ENCODE measurements at places on chromosomes 7 and 10. TPM values are rescaled to one million over a fixed set of nuclear protein-coding genes. Genes with fewer than 3 reads are reported as not detected.

NKX2-3 gene
- not detected for total RNA-seq

DNA sequence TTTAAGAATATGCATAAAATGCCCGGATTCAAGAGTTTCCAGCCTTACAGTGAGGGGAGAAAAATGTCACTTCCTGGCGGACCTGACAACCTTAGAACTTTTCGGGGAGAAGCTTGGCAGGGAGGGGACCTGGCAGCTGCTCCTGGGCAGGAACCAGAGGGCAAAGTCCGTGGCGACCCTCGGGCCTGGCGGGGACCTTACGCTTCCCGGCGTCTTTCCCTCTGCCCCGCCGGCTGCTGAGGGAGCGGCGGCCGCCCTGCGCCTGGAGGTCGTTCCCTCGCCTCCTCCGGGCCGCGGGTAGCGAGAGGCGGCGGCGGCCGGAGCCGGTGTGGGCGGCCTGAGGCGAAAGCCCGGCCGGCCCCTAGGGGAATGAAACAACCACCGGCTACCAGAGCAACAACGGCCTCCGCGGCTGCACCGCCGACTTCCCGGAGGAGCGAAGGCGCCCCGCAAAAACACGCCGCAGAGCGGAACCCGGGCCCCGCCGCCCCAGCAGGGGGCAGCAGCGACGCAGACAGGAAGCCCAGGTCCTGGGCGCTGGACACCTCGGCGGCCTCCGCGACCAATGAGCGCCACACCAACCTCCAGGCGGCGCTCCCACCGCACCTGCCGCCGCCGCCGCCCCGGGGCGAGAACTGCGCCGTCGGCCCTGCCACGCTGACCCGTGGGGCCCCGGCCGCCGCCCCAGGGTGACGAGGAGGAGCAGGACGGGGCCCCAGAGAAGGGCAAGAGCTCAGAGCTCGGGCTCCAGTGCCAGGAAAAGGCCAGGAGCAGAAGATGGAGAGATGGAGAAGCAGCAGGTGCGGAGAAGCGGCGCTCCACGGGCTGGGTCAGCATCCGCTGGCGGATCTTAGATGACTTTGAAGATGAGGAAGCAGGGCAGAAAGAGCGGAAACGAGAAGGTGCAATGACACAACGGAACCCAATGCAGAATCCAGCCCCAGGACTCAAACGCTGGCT lies 10.5 kb upstream of the ACSM6 start:
- DNase-seq = peak; percentile 77
- H3K27me3 ChIP-seq = peaks cover 22% of the 10 kb centered on the region
- H3K27ac ChIP-seq = peak overlapping the region; percentile 22
- H3K4me3 ChIP-seq = peak overlapping the region; percentile 61
- H3K36me3 ChIP-seq = no peaks in the 10 kb centered on the region

- H3K27me3 ChIP-seq = no peaks in the 10 kb centered on the region
- DNase-seq = no peak
- H3K27ac ChIP-seq = no peak overlapping the region
- no peak overlapping the region for H3K4me3 ChIP-seq
These were observed 36.8 kb upstream of the ARMS2 start for GRCh38 chr10:122417667-122418066.

CABCOCO1 gene
- total RNA-seq = not detected

SNCG gene
- total RNA-seq = not detected

DNA sequence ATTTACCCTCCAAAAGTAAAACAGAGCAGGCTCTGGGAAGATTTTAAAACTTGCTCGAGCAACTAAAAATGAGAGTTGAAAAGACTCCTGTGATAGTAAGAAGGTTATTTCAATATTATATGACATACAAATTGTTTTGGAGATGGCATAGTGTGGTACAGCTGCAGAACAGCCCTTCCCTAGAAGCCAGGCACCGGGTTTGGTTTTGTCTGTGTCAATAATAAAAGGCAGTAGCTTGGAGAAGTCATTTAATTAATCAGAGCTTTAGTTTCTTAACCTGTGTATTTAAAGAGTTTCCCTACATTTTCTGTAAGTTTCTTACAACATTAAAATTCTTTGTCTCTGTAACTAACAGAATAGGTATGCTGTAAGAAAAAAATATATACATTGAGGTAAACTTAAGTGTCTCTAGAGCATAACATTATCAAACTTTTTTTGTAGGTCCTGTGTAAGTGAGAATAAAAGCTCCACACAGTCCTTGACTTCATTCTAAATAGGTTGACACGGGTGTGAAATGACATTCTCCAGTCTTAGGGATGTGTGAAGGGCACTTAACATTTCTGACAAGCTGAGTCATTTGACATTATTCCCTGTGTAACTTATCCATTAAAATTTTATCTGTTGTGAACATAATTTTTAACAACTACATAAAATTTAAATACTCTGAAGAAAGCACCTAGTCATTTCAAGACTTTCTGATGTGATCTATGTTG lies 425.0 kb upstream of the ETV1 start:
- H3K4me1 ChIP-seq = no peaks in the 10 kb centered on the region
- H3K4me3 ChIP-seq = no peak overlapping the region
- DNase-seq = no peak
- H3K36me3 ChIP-seq = no peaks in the 10 kb centered on the region
- H3K27ac ChIP-seq = no peak overlapping the region

DNA sequence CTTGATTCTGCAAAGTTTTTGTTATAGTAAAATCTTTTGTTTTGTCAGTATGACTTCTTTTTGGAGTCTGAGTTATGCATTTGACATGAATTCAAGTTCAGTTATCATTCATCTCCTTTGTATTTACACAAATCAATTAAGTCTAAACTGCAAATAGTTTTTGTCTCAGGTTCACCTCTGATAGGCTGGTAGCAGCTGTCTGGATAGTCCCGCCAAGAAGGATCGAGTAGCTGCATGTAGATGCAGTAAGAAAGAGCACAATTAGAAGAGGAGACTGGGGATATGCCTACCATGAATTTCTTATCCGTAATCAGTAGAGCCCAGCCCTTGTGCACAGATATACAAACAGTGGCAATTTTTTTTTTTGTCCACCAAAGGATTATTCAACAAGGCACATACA lies 392.5 kb upstream of the ETV1 start:
- no peaks in the 10 kb centered on the region for H3K27me3 ChIP-seq
- no peak overlapping the region for H3K27ac ChIP-seq
- no peak for DNase-seq
- H3K4me3 ChIP-seq = no peak overlapping the region
- H3K36me3 ChIP-seq = no peaks in the 10 kb centered on the region
- no peaks in the 10 kb centered on the region for H3K4me1 ChIP-seq

- H3K27ac ChIP-seq = peak overlapping the region; percentile 71
- H3K4me3 ChIP-seq = no peak overlapping the region
- peak; percentile 45 for DNase-seq
These were observed 105.6 kb downstream of the APBB1IP start for GRCh38 chr10:26543567-26544306.

ANXA11 gene
- 277 TPM for total RNA-seq

- peaks cover 3% of the 10 kb centered on the region for H3K27me3 ChIP-seq
- H3K4me3 ChIP-seq = no peak overlapping the region
- H3K4me1 ChIP-seq = peaks cover 30% of the 10 kb centered on the region
- H3K36me3 ChIP-seq = peaks cover 23% of the 10 kb centered on the region
These were observed 6.1 kb upstream of the NCAPG2 start for GRCh38 chr7:158710651-158711102.

ADRA2A gene
- total RNA-seq = not detected

PDZD7 gene
- total RNA-seq = 0.50 TPM

- peaks cover 25% of the 10 kb centered on the region for H3K4me1 ChIP-seq
- H3K27ac ChIP-seq = peak overlapping the region; percentile 13
- DNase-seq = no peak
- no peak overlapping the region for H3K4me3 ChIP-seq
- peaks cover 63% of the 10 kb centered on the region for H3K36me3 ChIP-seq
These were observed 87.0 kb downstream of the CDK6 start for GRCh38 chr7:92749327-92749755.

FGFR2 gene
- not detected for total RNA-seq

GRCh38 chr7:45697576-45698136 lies 123.5 kb downstream of the ADCY1 start:
- no peak overlapping the region for H3K27ac ChIP-seq
- no peaks in the 10 kb centered on the region for H3K4me1 ChIP-seq
- no peak overlapping the region for H3K4me3 ChIP-seq
- H3K27me3 ChIP-seq = peaks cover 2% of the 10 kb centered on the region

FAM20C gene
- total RNA-seq = not detected

- H3K4me3 ChIP-seq = no peak overlapping the region
These were observed 109.8 kb downstream of the GLI3 start for GRCh38 chr7:42127232-42127622.

ITGB8 gene
- total RNA-seq = not detected

DNA sequence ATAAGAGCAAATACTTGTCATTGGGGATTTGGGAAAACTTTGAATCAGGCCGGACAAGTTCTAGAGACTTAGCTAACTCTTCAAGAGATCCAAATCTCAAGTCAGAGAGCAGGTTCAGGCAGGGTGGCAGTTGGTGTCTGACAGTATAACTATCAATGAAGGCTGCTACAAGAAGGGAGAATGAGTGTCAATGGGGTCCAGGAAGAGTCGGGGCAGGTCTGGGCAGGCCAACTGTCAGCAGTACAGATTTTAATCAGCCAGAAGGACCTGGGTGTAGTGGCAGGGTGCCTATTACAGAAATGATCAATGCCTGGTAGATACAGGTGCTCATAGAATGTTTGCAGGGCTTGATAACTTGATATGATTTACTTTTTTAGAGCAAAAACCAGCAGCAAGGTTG lies 751.1 kb downstream of the GRM8 start:
- no peaks in the 10 kb centered on the region for H3K27me3 ChIP-seq
- H3K4me3 ChIP-seq = no peak overlapping the region
- no peak overlapping the region for H3K27ac ChIP-seq
- H3K36me3 ChIP-seq = no peaks in the 10 kb centered on the region
- DNase-seq = no peak

DNA sequence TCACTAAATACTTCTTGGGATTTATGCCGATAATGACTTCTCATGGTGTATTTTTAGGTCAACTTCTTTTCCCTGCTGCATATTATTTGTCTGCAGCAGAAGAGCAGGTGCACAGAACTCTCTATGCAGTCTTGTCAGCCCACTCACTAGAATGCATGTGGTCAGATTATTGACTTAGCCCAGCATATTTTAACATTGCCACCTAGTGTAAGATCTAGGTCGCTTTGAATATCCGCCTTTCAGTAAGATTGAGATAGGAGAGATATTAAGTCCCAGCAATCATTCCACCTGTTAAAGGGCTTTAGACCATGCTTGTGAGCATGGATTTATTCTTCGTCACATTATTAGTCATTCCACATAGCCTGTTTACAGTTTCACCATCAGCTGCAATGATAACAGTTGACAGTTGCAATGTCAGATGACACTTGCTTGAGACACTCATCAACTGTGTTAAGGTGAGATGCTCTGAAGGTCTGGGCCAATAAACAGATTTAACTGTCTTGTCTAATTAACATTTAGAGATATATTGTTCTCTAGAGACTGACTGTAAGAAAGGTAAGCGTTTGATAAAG lies 491.7 kb downstream of the ARL4A start:
- DNase-seq = no peak
- H3K4me1 ChIP-seq = no peaks in the 10 kb centered on the region
- H3K36me3 ChIP-seq = no peaks in the 10 kb centered on the region
- H3K27ac ChIP-seq = no peak overlapping the region

DNA sequence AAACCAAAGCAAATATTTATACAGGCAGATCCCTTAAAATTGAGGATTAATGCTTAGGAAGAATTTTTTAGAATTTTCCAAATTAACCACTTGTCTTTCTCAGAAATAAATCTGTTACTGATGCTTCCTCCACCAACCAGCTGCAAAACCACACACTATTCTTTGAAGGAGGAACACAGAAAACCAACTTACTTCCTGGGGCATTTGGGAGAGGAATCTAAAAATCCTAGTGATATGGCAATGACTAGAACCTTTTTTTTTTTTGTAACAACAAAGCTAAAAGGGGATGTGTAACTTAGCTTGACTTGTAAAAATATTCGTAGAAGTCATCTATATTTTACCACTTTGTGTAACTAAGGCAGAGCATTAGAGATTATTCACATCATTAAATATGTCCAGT lies 5.1 kb upstream of the TM9SF3 start:
- no peak overlapping the region for H3K4me3 ChIP-seq
- no peaks in the 10 kb centered on the region for H3K36me3 ChIP-seq
- no peak for DNase-seq
- no peak overlapping the region for H3K27ac ChIP-seq
- peaks cover 13% of the 10 kb centered on the region for H3K4me1 ChIP-seq

DYNC1I1 gene
- not detected for total RNA-seq

DNA sequence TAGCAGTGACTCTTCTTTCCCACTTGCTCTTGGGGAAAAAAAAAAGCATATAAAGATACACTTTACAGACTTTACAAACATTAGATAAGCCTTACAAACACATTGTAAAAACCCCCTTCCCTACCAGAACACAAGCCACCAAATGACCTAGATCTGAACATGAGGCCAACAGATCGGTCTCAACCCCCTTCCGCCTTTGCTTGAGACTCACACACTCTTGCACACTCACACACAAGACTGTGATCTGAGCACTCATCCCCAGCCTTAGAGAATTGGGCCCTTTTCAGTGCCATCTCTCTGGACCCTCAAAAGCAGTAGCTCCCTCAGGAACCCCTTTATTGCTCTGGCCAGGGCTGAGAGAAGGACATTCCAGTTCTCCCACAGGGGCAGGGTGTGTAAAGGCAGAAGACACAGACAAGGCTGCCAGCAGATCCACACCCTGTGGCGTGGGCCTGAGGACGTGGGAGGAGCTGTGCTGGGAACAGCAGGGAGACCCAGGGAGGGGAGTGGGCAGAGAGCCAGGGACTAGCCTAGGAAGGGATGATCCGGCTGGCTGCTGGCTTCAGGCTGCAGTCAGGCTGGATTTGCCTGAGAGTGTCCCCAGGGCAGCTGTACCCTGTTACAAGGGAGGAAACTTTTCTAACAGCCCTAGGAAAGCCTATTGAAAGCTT lies 206.7 kb downstream of the KIAA1217 start:
- H3K27ac ChIP-seq = no peak overlapping the region
- no peak for DNase-seq
- H3K27me3 ChIP-seq = peaks cover 2% of the 10 kb centered on the region
- H3K4me1 ChIP-seq = no peaks in the 10 kb centered on the region
- H3K36me3 ChIP-seq = no peaks in the 10 kb centered on the region
- H3K4me3 ChIP-seq = no peak overlapping the region

NUPR2 gene
- not detected for total RNA-seq

- no peaks in the 10 kb centered on the region for H3K27me3 ChIP-seq
- H3K4me1 ChIP-seq = peaks cover 4% of the 10 kb centered on the region
- H3K36me3 ChIP-seq = peaks cover 49% of the 10 kb centered on the region
These were observed 15.8 kb downstream of the IL15RA start for GRCh38 chr10:5961405-5962100.

IFIT1B gene
- not detected for total RNA-seq

GRCh38 chr10:65126288-65126687 lies 1605.1 kb downstream of the REEP3 start:
- no peaks in the 10 kb centered on the region for H3K27me3 ChIP-seq
- H3K36me3 ChIP-seq = no peaks in the 10 kb centered on the region
- no peak for DNase-seq
- H3K4me3 ChIP-seq = no peak overlapping the region

LIPM gene
- not detected for total RNA-seq

- H3K4me1 ChIP-seq = peaks cover 2% of the 10 kb centered on the region
- peaks cover 14% of the 10 kb centered on the region for H3K27me3 ChIP-seq
- no peak overlapping the region for H3K27ac ChIP-seq
- no peaks in the 10 kb centered on the region for H3K36me3 ChIP-seq
- no peak overlapping the region for H3K4me3 ChIP-seq
- no peak for DNase-seq
These were observed 110.5 kb downstream of the IPMK start for GRCh38 chr10:58157076-58157766.

Measured in activated CD8-positive, alpha-beta T cell treated with anti-CD3 and anti-CD28 coated beads, Interleukin-2, amount 10 ng/mL, durations not matched to agents 7 days and 5 days (primary cell).